ENCODE measurements at places on chromosomes 7 and 10.
A peak's percentile ranks its signal among the peaks of the same experiment; 100 is the strongest.

DNA sequence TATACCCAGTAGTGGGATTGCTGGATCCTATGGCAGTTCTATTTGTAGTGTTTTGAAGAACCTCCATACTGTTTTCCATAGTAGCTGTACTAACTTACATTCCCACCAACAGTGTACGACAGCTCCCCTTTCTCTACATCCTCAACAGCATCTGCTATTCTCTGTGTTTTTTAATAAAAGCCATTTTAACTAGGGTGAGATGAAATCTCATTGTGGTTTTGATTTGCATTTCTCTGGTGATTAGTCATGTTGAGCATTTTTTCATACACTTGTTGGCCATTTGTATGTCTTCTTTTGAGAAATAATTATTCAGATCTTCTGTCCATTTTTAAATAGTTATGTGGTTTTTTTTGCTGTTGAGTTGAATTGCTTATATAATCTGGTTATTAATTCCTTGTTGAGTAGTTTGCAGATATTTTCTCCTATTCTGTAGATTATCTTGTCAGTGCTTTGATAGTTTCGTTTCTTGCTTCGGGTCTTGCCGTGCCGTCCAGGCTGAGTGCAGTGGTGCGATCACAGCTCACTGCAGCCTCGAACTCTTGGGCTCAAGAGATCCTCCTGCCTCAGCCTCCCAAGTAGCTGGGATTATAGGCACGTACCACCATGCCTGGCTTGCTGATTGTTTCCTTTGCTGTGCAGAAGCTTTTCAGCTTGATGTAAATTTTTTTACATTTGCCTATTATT lies 12.0 kb downstream of the MTG1 start:
- DNase-seq: no peak

DNA sequence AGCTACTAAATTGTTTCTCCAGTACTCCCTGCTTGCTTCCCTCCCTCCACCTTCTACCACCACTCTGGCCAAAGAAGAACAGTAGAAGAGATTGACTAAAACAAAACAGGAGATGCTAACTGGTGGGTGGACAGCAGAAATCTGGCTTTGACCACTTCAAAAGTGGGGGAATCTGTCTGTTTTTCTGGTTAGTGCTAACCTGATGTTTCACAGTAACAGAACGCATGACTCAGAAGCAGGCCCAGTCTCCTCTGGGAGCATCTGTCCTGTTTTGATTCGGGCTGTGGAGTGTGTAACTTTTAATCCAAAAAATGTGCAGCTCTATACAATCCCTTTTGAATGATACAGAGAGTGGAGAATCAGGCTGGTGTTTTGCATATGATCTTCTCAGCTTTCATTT lies 32.7 kb upstream of the ZNF438 start:
- no peak for DNase-seq

GRCh38 chr10:70930263-70931000 lies 42.1 kb upstream of the PCBD1 start:
- no peak for DNase-seq

DNA sequence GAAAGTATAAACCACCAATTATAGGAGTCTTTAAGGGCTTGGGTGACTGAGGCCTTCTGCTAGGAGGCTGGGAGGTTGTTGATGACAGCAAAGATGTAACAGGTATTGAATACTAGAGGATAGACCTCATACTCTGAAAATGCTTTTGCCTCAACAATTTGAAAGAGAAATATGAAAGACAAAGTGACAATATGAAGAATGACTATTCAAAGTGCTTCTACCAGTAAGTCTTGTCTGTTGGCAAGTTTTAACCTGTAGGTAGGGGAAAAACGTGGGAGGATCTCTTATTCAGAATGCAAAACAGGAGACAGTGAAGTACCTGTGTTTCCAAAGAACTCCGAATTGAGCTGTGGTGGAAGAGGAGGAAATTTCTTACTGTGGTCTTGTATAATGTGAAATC lies 38.2 kb downstream of the GBF1 start:
- DNase-seq: no peak

- DNase-seq: peak; percentile 80
These were observed 51.2 kb upstream of the LAMB4 start for GRCh38 chr7:108181073-108181985.

- DNase-seq: no peak
These were observed 101.6 kb downstream of the CUL2 start for GRCh38 chr10:34988397-34989067.
